GM23338 (cell line): ENCODE measurements at places on chromosomes 16 and 17. TPM values are rescaled to one million over a fixed set of nuclear protein-coding genes. Genes with fewer than 3 reads are reported as not detected.

Gene SHBG
- total RNA-seq = 0.38 and 0.66 TPM in 2 replicates

Gene TBC1D3G
- not detected in 2 replicates for total RNA-seq

- DNase-seq = no peak
Observed at GRCh38 chr17:67278363-67278762, 33.4 kb upstream of the HELZ start.

DNA sequence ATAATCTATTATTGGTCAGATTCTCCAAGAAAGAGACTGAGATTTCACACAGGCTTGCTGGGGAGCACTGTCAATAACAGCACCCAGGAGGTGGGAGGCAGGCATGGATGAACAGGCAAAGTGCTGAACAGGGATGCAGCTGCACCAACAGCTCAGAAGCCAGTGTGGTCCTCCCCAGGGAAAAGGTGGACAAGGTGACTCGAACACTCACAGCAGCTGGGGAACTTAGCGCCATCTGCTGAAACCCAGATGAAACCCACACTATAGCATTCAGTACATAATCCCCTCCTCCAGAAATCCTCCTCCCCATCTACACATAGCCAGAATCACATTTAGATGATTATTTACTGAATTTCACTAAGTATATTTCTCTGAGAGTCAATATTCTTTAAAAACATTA is 255.2 kb upstream of the WSB1 start:
- DNase-seq = peak; percentile 1

- peak; percentile 60 for DNase-seq
Observed at GRCh38 chr16:27690608-27691007, 140.7 kb downstream of the KATNIP start.
